Activated CD8-positive, alpha-beta memory T cell treated with anti-CD3 and anti-CD28 coated beads for 48 hours (primary cell): ENCODE measurements at places on chromosomes 16 and 17.
A peak's percentile ranks its signal among the peaks of the same experiment; 100 is the strongest.

- no peak for DNase-seq
Measured at GRCh38 chr17:42894283-42895184, 6.1 kb upstream of the G6PC1 start.

- no peak for DNase-seq
Measured at GRCh38 chr16:74261068-74261467, 35.5 kb upstream of the PSMD7 start.

GRCh38 chr17:80382446-80382845 is 32.5 kb upstream of the ENDOV start:
- no peak for DNase-seq

- DNase-seq: no peak
Measured at GRCh38 chr17:4136373-4136772, 6.5 kb downstream of the ZZEF1 start.

DNA sequence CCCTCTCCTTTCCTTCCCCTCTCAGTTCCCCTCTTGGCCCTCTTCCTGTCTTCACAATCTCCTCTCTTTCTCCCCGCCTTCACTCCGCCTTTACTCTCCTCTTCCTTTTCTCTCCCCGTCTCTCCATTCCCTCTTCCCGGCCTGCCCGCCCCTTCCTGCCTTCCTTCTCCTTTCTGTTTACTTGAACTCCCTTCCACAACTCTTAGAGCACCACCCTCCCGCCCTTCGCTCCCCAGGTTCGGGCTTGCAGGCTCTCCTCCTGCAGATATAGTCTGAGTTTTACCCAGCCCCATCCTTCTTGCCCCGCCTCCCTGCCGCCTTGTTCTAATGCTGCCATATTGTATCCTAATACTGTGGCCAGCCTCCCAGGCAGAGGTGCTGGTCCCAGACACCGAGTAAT is 201.5 kb upstream of the N4BP1 start:
- DNase-seq: no peak

DNA sequence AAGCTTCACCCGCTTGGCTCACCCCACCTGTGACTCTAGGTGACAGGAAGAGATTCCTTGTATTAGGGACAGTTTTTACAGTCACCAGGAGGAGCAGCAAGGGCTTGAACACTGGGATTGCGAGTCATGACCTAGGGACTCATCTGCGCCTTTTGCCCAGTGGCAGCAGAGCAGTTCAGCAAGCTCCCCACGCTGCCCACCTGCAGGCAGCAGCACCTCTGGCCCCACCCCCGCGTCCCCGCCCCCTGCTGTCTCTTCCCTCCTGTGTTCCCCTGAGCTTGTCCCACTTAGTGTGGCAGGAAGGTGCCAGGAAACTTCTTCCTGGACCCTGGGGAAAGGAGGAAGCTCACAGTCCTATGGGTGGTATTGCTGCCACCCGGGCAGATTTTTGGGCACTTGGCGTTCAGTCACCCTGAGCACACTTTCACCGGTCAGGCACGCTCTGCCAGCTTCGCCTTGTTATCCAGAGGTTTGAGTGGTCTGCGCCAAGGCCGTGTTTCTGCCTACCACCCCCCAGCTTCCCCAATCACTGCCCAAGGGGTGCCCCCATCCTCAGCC is 8.7 kb downstream of the MMP15 start:
- no peak for DNase-seq

GRCh38 chr16:57578521-57579360 is 36.3 kb downstream of the ADGRG5 start:
- no peak for DNase-seq

- no peak for DNase-seq
Measured at GRCh38 chr16:12393239-12393638, 410.4 kb downstream of the CPPED1 start.

DNA sequence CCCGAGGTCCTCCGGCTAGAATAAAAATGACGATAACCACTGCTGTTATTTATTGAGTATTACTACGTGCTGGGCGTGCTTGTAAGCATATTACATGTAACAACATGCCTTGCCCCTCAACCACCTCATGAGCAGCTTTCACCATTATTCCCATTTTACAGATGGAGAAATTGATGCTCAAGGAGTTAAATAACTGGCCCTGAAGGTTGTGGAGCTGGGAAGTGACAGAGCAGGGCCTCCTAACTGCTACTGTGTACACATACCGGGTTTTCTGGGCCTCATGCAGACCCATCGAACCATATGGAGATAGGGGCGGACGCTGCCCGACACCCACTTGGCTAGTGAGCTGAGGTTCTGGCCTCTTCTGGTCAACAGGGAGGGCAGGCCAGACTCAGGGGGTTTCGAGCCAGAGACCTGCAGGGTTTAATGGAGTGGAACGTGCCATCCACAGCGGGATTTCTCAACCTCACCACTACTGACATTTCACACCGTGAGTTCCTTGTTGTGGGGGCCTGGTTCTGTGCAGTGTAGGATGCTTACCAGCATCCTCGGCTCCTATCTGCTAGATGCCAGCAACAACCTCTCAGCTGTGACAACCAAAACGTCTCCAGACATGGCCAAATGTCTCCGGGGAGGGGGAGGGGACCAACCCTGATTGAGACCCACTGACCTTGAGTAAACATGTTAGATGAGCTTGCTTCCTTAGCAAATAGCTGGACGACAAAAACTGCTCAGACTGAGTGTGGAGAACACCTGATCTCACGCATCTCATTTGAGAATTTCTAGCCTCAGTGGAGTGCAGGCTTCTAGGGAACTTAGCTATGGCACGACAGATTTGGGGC is 432.0 kb downstream of the SLC39A11 start:
- DNase-seq: no peak

DNA sequence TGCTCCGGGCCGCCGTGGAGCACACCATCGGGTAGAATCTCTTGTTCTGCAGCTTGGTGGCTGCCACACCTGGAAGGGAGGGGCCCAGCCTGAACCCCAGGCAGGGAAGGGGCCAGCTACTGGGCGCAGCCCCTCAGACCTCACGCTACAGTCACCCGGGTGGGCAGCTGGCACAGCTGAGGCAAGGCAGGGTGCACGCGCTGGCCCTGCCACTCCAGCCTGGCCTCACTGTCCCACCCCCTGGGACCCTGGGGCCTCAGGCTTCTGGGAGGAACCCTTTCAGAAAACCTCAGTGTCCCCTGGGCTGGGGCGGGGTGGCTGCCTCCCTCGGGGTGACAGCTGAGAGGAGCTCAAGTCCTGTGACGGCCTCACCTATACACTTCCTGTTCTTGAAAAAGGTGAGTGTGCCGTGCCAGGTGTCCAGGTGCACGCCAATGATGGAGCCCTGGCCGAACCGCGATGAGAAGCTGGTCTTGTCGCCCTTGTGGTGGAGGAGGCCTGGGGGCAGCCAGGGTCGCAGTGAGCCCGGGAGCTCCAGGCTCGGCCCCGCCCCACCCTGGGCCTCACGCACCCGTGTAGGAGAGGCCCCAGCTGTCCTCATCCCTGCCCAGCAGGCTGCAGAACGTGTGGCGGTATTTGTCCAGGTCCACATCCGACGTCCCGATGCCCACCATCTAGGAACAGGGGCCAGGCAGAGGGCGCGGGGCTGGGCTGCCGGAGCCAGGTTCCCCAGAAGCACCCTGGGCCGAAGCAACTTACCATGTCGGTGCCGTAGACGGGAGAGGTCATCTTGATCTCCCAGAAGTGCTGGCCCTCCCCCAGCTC is 4.7 kb upstream of the MRPS34 start:
- DNase-seq: no peak

DNA sequence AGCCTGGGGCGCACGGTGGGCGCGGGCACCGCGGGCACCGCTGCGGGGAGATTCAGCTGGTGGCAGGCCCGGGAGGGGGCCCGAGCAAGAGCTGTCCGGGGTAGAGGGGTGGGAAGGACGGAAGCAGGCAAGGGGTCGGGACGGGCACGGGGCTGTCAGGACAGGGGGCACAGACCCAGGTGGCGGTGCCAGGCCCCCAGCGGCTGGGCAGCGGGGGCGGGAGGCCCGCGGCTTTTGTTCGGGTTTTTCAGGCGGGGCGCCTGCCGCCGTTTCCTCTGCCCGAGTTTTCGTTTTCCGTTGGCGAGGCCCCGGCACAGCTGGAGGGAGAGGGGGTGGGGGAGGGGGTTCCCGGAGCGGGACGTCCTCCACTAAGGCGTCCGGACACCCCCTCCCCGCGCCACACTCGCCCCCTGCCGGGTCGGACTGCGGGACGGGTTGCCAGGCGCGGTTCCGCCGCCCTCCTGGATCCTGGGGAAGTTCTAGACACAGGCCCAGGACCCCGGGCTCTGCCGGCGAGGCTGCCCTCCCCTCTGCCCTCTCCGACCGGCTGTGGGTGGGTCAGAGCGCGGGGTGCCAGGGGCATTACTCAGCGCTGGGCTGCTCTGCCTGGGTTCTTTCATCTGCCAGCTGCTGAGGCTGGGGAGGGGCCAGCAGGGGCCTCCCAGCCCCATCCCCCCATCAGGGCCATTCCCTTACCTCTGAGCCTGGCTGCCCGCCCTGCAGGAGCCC is 543 bp downstream of the ARHGAP23 start:
- DNase-seq: no peak

DNA sequence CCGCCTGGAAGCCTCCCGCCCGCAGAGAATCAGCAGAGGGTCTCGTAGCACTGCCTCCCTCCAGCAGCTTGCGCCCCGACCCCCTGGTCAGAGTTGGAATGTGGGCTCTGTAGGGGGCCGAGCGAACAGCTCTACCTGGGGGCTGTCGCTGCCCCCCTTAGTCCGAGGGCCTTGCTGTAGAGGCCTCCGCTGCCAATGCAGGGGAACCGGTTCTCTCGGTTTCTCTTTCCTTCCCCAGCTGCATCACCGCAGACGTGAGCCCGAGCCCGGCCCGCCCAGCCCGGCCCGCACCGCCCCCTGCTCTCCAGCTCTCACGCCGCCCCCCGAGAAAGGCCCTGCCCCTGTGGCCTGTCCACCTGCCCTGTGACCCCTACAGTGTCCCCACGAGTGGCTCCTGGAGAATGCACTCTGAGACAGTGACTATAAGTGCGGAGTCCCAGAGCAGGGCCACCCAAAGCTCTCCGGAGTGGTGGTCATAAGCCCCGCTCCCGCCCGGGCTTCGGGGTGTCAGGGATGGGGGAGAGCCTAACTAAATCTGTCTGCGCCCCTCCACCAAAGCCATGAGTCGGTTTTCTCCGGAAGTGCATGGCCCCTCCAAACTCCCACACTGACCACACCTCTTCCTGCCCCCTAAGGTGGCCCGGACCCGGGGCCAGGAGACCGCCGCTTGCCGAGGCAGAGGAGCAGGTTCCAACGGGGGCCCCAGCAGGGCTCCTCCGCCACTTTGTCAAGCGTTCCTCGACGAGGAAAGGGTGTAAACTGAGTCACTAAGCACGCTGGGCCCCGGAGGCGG is 1.7 kb downstream of the ARHGAP27 start:
- DNase-seq: no peak

DNA sequence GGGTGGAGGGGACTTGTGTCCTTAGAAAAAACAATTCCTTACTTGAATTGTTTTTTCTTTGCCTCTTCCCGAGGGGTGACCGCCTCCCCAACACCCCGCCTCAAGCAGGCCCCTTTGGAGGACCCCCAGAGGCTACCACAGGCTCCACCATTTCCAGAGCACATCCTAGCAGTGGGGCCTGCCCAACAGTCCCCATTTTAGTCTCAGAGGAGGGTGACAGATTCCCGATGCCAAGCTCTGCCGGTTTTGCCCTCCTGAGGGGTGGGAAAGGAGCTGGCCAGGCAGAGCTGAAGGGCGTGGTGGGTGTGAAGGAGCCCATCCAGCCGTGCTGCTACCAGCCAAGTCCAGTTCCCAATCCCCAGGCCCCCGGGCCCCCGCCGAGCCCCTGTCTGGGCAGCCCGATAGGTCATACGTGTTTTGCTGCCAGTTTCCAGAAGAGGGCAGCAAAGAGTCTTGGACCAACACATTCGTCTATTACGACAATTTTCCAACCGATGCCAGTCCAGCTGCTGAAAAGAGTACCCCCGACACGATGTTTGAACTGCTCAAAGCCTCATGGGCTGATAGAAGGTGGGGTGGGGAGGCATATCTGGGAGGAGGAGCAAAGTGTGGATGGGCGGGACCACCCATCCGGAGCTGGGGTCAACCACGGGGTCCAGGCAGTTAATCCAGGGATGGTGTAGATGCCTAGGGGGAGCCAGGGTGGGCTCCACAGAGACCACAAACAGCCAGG is 18.8 kb upstream of the GAA start:
- DNase-seq: peak; percentile 23

DNA sequence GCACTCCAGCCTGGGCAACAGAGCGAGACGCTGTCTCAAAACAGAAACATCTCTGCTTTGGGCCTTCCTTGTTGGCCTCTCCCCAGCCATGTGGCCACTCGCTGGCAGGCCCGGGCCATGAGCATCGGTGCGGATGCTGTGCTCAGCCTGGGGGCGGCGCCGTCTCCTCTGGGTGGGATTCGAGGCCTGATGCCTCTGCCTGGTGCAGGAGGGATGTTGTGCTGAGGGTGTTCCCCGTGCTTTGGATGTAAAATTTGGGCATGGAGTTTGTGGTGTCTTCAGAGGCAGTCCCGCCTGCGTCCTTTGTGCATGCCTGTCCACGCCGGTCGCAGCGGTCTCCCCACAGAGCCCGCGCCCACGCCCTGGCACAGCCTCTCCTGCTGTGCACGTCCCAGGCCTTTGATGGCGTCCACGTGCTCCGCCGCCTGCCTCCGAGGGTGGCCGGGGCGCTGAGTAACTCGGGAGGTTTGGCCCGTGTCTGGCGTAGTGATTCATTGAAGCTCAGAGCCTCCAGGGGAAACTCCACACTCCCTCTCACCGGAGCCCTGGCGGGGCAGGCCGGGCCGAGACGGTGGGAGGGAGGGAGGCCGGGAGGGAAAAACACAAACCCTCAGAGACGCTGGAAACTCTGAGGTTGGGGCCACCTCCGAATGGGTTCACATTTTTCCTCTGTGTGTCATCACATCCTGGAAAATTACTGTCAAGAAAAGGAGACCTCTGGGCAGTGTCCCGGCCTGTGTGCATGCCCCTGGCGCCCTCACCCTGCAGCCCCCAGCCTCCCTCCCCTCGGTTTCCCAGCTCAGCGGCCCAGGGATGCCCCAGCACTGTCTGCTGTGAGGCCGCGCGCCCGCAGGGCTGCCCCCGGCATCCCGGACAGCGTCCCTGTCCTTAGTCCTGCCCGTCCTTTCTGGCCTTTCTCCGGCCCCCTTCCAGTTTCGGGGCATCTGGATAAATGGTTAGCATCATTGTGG is 19.0 kb downstream of the CENPX start:
- no peak for DNase-seq

DNA sequence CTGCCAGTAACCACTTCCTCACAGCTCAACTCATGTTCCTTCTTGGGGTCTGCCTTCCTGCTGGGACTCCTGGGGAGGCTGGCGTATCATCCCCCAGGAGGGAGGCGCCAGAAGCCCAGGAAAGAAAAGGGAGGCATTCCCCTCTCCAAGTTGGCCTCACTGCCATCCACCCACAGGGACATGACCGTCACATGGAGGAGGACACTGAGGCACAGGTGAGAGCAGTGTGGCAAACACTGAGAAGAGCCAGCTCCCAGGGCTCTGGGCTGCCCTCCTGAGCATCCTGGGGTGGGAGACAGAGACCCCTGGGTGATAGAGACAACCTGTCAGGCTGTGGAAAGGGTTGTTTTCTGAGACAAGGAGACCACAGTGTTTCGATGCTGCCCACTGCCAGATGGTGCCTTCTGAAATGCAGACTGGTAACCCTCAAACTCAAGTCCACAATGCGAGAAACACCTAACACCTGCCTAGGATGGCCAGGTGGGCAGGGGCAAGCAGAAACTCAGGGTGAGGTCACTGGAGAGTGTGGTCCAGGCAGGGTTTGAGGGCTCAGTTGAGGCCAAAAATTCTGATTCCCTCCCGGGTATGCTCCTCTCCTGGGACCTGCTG is 1722.1 kb downstream of the TP53TG3F start:
- no peak for DNase-seq
